COLO829 (cell line): ENCODE measurements at places on chromosomes 4 and X.

GRCh38 chrX:139801397-139801813 lies 93.4 kb upstream of the MCF2 start:
- no peak for DNase-seq

DNA sequence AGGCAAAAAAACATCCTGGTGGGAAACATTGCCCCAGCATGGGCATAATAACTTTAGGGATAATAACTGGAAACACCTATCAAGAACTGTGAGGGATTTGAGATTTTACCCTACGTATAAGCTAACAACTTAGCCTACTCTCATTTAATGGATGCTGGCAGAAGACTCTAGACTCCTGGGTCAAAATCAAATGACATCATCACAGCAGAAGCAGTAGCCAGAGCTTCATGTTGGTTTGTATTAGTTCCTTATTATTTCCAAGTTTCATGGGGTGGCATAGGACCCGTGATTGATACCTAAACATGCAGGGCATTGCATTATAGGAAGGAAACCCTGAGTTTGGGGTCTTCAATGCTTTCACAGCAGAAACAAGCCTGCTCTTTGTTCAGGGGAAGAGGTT lies 4.6 kb downstream of the TCEAL9 start:
- DNase-seq: no peak

DNA sequence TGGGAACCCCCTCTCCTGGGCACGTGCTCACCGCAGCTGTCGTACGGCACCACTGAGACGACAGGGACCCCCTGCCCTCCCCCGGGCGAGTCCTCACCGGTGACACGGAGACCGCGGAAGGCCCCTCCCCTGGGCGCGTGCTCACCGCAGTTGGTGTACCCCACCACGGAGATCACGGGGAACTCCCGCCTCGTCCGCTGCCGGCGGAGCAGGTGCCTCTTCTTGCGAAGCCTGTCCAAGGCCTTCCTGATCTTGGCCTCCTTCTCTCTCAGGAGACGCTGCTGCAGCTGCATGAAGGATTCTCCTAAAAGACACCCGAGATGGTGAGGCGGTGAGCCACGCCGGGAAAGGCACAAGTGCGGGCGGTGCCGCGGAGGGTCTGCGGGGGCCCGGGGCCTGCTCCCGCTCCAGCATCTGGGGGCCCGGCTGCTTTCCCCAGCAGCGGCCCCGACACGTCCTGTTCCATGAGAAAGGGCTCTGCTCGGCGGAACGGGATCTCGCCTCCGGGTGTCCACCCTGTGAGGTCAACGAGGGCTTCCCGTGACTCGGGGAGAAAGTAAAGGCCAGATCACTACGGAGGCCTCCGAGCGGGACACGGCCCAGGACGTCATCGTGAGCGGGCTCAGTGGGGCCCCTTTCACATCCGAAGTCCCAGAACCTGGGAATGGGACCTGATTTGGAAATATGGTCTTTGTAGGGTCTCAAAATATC lies 5.8 kb downstream of the GTPBP6 start:
- no peak for DNase-seq

GRCh38 chr4:173002830-173003561 lies 165.6 kb upstream of the GALNT7 start:
- no peak for DNase-seq

GRCh38 chr4:176988226-176988625 lies 195.5 kb upstream of the VEGFC start:
- DNase-seq: peak; percentile 87

DNA sequence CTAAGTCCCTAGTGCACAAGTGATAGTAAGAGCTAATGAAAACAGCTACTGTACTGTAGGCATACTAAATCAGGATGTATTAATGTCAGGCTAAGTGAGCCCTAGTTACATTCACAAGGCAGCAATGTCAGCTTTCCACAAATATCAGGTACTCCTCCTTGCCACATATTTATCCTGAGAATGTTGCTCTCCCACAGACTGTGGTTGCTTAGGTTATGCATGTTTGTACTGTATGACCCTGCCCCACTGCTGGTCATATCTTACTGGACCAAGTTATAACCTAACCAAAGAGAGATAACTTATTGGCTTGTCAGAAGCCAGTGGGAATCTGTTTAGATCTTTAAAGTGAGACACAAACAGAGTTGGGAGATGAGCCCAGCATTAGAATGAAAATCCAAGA lies 241.0 kb downstream of the SLC39A8 start:
- DNase-seq: no peak

DNA sequence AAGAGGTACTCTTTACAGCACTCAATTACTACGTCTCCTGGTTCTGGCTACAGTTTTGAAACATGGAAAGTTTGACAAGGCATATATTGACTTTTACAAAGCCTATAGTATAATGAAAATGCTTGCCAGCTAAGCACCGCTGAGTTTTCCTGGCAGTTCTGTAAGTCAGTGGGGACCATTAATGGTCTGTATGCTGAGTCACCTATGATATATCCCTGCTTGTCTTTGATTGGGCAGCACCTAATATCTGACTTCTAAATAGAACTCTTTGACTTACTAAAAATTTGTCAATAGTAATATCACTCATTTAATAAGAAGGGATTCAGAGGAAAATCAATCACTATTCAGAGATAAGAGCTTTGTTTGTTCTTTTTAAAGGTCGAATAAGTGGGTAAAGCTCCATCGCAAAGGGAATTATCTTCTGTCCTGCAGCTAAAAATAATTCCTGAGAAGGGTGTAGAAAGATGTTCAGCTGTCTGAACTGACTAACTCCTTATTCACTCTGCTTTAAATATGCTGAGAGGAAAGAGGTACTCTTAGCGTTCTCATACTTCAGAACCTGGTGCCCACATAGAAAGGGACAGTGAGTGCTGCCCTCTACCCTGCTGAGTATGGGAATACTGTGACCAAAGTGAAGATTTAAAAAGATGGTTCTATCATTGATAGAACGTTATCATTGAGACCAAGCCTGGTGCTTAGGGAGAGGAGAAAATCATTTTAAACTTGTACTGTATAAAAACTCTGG lies 959 bp downstream of the SMPX start:
- no peak for DNase-seq

- DNase-seq: no peak
Observed at GRCh38 chr4:101987623-101988243, 197.2 kb downstream of the BANK1 start.

- DNase-seq: no peak
Observed at GRCh38 chrX:119757646-119757978, 776 bp upstream of the SOWAHD start.

GRCh38 chrX:40202456-40202855 lies 104.7 kb upstream of the BCOR start:
- DNase-seq: no peak

DNA sequence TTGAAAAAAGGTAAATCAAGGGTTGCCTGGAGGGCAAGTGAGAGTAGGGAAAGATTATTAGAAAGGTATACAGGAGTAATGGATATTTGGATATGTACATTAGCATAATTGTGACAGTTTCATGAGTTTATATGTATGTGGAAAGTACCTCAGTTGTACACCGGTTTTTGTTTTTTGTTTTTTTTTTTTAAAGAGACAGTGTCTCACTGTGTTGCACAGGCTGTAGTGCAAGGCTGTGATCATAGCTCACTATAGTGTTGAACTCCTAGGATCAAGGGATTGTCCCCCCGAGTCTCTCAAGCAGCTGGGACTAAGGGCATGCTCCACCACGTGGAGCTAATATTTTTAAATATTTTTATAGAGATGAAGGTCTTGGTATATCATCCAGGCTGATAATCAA lies 15.3 kb upstream of the HPGD start:
- no peak for DNase-seq

DNA sequence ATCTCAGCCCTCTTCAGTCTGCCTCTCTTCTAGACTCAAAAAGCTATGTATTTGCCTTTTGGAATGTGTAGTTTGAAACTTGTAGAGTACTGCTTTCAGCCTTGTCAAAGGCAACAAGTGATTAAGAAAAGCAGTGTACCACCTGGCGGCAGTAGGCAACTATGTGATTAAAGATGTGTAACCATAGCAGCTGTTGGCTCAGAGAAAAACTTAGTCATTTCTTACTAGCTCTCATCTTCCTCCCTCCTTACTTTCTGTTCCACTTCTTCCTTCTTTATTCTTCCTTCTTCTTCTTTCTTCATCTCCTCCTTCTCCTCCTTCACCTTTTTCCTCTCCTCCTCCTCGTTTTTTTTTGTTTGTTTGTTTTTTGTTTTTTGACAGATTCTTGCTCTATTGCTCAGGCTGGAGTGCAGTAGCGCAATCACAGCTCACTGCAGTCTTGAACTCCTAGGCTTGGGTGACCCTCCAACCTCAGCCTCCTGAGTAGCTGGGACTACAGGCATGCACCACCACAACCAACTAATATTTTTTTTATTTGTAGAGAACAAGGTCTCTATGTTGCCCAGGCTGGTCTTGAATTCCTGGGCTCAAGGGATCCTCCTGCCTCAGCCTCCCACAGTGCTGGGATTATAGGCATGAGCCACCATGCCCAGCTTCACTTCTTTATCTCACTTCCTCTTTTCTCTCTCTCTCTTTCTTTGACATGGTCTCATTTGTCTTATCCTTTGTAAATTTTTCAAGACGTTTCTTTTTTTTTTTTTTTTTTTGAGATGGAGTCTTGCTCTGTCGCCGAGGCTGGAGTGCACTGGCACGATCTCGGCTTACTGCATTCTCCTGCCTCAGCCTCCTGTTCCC lies 32.6 kb downstream of the ABHD18 start:
- no peak for DNase-seq

DNA sequence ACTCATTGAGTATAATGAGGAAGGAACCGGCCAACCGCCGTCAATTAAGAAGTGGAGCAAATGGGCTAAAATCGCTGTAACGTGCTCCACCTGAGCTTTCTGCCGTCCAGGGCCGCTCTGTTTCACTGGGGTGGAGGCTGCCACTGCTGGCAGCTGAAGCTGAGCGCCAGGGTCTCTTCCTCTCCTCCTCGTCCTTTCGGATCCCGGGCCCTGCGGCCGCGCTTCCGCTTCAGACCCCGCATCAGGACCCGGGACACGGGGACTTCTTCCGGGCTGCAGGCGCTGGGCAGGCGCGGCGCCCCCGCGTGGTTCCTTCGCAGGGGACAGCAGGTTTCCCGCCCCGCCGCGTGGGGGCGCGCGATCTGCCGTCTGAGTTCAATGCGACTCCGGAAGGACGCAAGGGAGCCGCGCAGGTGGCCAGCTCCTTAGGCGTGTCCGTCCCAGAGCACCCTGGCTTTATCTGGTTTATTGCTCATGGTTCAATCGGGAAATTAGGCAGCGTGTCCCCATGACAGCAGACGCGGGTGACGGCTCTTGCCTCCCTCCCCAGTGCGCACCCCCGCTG lies 519.8 kb downstream of the TRIML1 start:
- DNase-seq: no peak

GRCh38 chr4:102551958-102552565 lies 50.9 kb downstream of the NFKB1 start:
- peak; percentile 40 for DNase-seq

- DNase-seq: no peak
Observed at GRCh38 chrX:96861218-96861617, 22.5 kb upstream of the RPA4 start.

DNA sequence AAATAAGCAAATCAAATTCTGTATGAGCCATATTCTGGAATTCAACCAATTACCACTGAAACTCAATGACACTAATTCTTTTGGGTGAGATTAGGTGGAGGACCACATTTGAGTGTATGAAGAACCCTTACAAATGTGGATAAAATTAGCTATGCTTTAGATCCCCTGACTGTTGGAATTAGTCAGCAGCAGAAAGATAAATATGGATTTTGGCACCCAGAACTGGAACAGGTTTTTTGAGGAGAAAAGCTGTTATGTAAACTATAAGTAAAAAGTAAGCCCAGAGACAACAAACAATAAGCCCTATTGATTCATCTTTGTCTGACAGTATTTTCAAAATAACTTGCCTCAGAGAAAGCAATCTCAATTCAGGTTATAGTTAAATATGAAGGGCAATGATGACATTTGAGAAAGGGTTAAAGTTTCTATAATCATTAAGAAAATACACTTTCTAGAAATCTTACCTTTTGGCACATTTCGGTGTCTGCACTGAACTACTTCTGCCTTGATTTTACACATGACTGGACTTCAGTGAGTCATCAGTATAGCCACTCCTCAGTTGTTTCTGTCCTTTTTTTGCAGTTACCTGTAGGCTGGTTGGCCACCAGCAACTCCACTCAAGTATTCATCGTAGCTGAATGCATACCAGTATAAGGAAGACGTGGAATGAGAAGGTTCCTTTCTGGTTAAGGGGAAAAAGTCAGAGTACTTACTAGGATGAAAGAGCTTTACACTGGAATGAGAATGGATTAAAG lies 80.0 kb downstream of the KCTD8 start:
- DNase-seq: no peak

DNA sequence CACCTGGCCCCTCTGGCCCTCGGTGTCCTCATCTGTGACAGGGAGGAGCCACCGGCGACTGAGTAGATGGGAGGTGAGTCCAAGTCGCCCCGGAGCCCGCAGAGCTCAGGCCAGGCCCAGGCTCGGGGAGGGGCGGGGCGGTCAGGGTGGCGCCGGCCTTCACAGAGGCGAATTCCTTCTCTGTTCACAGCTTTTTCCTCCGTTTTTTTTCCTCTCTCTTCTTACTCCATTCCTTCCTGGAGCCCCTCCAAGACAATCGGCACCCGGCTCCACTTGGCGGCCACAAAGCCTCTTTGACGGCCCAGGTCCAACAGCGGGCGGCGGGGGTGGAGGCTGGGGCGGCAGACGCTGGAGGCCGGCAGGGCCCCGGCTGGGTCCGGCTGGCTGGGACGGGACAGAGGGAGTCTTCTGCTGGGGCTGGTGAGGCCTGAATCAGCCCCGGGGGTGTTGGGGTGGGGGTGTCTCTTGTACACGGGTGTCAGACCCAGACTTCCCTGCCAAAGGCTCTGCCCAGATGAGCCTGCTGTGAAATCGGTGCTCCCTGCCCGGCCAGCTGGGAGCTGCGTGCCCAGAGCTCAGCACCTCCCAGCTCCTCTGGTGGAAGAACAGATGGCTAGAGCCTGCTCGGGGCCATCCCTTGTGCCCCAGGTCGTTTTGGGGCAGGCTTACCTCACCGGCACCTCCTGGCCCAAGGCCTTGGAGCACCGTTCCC lies 22.6 kb downstream of the FGFRL1 start:
- DNase-seq: no peak

DNA sequence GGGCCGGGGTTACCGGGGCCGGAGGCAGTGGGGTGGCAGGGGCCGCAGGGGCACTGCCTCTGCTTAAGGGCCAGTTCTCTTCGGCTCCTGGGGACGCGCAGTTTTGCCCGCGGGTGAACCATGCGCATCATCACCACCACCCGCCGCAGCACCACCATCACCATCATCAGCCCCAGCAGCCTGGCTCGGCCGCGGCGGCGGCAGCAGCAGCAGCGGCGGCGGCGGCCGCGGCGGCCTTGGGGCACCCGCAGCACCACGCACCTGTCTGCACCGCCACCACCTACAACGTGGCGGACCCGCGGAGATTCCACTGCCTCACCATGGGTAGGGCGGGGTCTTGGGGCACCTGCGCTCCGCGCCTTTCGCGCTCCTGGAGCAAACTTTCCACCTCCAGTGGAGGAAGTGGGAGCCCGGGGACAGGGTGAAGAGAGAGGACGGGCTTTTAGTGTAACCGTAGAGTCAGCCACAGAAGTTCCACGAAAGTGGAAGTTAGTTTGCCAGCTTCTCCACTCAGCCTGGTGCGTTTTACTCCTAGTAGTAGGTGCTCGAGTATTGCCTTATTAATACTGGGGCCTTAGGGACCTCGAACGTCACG lies 729 bp downstream of the GSX2 start:
- DNase-seq: no peak

- DNase-seq: no peak
Observed at GRCh38 chr4:103478734-103479133, 241.1 kb downstream of the TACR3 start.
